ENCODE measurements at places on chromosomes 13 and 19. TPM values are rescaled to one million over a fixed set of nuclear protein-coding genes. Genes with fewer than 3 reads are reported as not detected.

DNA sequence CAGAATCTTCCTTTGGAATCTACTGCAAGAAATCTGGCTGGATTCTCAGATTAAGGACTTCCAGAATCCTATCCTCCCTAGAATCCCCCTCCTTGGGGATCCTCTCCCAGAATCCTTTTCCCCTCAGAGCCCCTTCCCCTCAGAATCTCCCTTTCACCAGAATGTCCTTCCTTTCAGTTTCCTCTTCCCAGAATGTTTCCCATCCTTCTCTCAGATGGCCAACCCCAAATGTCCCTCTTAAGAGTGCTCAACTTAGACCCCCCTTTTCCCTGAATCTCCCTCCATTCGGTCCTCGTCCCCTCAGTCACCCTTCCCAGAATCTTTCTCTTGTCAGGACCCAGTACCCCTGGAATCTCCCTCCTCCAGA is 584 bp upstream of the RPS16 start:
- no peak for DNase-seq

DNA sequence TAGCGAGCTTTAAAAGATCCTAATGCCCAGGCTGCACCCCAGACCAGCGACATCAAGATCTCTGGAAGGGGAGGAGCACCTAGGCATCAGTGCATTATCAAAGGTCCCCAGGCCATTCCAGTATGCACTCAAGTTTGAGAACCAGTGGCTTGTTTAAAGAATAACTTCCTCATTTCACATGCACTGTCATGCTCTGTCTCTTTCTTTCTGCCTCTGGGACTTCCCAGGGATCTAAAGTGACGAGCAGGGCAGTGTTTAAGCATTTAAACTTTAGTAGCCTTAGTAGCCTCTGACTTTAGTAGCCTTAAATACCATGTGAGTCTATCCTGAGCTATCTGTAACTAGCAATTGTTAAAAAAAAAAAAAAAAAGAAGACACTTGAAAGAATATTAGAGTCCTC is 8.9 kb upstream of the FARP1 start:
- no peak for DNase-seq

- no peak for DNase-seq
These were observed 108.2 kb downstream of the KCNRG start for GRCh38 chr13:50123515-50123861.

GRCh38 chr13:30799356-30799824 is 64.0 kb downstream of the ALOX5AP start:
- DNase-seq: no peak

COL5A3 gene
- total RNA-seq: 3.7 TPM

DNA sequence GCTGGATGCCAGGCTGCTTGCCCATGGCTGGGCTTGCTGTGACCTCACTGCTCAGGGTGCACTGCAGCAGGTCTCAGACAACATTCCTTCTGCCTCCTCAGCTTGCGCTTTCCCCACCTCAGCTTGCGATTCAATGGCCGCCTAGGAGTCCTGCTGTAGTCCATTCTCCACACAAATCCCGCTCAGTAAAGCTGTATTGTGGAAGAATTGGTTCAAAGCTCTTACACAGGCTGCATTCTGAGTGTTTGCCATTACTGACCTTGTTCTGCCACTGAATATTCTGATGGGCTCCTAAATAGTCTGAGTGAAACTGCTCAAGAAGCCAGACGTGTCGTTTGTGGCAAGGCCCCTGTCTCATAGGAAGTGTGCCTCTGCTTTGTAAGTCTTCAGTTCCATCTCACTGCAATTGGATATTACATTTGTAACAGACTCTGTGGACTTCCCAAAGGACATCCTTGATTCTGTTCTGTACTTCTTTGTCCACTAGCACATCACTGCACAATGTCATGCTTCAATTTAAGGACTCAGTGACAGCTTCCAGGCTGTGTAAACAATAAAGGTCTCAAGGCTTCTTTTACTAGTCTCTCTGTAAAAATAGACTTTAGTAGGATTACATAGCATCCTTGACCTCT is 49.8 kb downstream of the KATNAL1 start:
- no peak for DNase-seq

LIM2 gene
- total RNA-seq: not detected

GRCh38 chr19:8517551-8518442 is 3.8 kb upstream of the ZNF414 start:
- no peak for DNase-seq

GRCh38 chr13:107202371-107203023 is 634.6 kb upstream of the ARGLU1 start:
- DNase-seq: no peak

GRCh38 chr19:31257426-31258130 is 91.7 kb downstream of the TSHZ3 start:
- no peak for DNase-seq

GRCh38 chr13:54175466-54175865 is 1146.9 kb downstream of the OLFM4 start:
- DNase-seq: no peak

All from psoas muscle (tissue), 8 donors.